ENCODE measurements at places on chromosomes 2 and 18.
A peak's percentile ranks its signal among the peaks of the same experiment; 100 is the strongest.

DNA sequence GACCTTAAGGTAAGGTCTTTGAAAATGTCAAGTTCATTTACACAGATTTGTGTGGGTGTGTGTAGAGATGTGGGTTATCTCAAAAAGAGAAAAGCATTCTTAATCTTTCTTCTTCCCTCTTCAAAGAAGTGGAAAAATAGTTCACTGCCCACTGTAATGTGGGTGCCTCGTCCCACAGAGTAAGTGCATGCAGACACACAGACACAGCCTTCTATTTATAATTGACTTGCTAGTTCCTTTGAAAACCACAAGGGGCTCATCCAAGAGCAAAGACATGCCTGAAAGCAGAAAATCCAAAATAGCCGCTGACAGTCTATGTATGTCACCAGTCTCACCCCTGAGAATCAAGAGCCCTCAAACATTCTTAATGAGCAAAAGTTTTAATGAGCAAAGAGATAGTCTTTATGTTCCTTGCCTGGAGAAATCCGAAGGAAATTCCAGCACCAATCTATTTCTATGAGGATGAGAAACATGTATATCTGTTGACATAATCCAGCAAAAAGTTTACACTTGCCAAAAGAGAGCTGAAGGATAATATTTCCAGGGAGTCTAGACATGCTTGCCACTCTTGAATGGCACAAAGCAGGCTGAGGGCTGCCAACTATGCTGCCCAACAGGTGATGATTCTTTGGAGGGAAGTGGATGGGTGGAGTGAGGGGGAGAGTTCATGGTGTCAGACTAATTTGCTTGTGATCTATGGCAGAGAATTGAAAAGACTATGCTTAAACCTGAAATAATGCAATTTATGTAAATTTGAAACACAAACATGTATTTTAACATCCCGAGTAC lies 93.9 kb downstream of the ACVR1 start:
- peak; percentile 20 for DNase-seq

DNA sequence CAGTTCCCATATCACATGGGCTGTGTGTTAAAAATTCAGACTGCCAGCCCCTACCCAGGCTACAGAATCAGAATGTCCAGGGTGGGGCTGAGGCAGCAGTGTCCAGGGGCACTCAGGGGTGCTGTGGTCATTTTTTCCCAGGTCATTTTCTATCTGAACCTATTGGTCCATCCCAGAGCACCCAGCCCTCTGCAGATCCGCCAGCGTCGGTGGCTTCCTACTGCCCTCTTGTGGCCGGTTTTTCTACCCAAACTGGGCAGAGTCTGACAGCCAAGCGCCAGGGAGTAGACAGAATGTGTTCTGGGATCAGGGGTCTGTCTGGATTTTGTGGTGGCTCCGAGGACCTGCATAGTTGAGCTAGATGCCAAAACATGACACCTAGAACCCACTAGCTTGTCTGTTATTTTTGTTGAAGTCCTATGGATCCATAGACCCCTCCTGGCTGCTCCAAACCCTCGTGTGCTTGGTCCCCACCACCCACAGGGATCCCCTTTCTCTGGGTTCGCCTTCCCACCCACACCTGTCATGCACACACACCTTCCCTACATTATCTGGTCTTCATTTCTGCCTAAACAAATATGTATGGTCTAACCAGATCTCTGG lies 34.1 kb upstream of the RMDN2 start:
- DNase-seq: peak; percentile 66

GRCh38 chr2:112047537-112048235 lies 7.4 kb upstream of the TMEM87B start:
- no peak for DNase-seq

DNA sequence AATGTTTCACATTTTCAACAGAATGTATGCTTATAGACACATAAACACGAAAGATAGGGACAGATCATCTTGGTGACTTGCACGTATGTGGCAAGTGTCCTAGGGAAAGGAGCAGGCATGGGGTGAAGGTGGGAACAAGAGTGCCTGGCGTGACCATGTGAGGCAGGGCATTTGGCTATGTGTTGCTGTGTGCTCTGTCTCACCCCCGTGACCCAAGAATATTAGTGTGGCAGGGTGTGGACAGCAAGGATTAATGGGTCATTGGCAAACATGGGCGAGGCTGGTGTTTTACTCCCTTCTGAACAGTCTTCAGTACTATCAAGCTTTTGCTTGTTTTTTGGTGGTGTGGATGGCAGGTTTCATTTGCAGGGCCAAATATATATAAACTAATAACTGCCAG lies 1.3 kb upstream of the VWA3B start:
- DNase-seq: no peak

- no peak for DNase-seq
Observed at GRCh38 chr2:126889496-126890135, 9.1 kb upstream of the TEX51 start.

- DNase-seq: no peak
Observed at GRCh38 chr2:43407935-43408334, 181.5 kb upstream of the ZFP36L2 start.

- no peak for DNase-seq
Observed at GRCh38 chr2:64625299-64626145, 28.2 kb downstream of the SERTAD2 start.

GRCh38 chr2:73334045-73334444 lies 40.7 kb upstream of the EGR4 start:
- no peak for DNase-seq

- no peak for DNase-seq
Observed at GRCh38 chr2:75647771-75648170, 1.2 kb downstream of the MRPL19 start.

GRCh38 chr2:186429104-186429503 lies 57.0 kb upstream of the ZC3H15 start:
- DNase-seq: peak; percentile 7

DNA sequence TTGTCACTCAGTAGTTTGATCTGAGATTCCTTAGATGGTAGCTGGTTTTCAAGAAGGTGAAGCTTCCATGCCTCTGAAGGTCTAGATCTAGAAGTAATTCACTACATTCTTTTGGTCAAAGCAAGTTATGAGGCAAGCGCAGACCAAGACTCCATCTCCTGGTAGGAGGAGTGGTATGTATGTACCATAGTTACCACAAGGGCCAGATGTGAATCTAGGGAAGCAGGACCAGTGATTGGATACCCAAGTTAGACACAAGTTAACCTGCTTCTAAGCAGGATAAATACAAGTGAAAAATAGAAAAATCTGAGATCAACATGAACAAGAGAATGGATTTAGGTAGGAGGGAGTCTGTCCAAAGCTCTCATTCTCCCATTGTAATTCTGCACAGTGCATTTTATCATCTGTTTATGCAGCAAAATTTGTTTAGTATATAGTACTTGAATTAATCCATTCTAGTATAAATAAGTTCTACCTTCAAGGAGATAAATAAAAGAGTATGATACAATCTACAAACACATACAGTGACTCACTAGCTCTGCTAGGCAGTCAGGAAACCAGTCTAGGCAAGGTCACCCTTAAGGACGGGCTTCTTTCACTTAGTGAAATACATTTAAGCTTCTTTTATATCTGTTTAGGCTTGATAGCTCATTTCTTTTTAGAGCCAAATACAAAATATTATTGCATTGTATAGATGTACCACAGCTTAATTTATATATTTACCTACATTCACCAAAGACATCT lies 14.2 kb upstream of the DOCK10 start:
- DNase-seq: no peak

GRCh38 chr2:43803113-43803512 lies 29.3 kb downstream of the DYNC2LI1 start:
- DNase-seq: no peak

DNA sequence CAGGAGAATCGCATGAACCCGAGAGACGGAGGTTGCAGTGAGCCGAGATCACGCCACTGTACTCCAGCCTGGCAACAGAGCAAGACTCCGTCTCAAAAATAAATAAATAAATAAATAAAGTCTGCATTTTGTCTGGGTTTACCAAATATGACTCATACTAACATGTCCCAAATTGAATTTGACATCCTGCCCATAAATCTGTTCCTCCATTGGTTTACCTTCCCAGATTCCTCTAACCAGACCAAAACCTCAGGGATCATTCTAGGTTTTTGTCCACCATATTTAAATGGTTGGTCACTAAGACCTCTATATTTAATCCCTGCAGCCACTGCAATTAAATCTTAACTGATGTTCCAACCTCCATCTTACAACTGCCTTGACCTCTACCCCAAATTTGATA lies 150.9 kb downstream of the ATAD2B start:
- DNase-seq: no peak

Data from fibroblast of skin of abdomen (primary cell).